ENCODE measurements at places on chromosomes 6 and 20. TPM values are rescaled to one million over a fixed set of nuclear protein-coding genes. Genes with fewer than 3 reads are reported as not detected.

The NCOA3 gene
- 24.1 TPM for total RNA-seq

The DEFB129 gene
- not detected for total RNA-seq

DNA sequence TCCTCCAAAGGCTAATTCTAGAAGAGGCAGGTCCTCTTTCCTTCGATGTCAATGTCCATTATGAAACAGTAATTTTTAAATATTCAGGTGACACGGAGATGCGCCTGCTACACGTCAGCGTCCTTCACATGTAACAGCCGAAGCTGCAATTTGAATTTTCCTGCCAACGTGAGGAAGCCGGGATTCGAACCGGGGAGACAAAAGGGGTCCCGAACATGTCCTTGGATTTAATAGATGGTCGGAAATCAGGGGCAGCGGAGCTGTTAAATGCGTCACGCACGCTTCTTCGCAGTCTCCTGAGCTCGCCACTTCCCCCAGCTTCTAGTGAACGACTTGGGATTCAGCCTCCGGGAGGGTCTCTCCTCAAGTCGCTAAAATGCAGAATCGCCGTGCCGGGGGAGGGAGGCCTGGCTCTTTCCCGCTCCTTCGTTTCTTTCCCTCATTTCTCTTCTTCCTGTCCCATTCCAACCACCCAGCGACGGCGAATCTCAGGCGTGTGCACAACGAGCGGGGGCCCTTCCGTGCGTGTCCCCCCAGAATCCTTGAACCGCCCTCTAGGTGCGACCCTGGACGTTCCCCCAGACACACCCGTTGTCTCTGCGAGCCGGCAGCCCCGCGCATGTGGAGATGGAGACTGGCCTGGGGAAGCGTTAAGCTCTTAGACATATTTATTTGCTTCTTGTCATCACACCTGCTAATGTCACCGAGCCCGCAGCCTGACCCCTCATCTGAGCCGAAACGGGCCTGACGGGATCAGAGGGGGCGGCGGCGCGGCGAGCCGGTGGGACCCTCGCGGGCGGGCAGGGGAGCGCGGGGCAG, 1.3 kb upstream of the FOXC1 start:
- DNase-seq, result no peak

GRCh38 chr6:3307436-3307835, 48.7 kb downstream of the PSMG4 start:
- DNase-seq, result no peak

- DNase-seq, result no peak
Observed at GRCh38 chr20:36917943-36918342, 33.6 kb downstream of the SAMHD1 start.

Measured in right atrium auricular region (tissue), 2 donors.